ENCODE measurements at places on chromosomes 4 and X.

DNA sequence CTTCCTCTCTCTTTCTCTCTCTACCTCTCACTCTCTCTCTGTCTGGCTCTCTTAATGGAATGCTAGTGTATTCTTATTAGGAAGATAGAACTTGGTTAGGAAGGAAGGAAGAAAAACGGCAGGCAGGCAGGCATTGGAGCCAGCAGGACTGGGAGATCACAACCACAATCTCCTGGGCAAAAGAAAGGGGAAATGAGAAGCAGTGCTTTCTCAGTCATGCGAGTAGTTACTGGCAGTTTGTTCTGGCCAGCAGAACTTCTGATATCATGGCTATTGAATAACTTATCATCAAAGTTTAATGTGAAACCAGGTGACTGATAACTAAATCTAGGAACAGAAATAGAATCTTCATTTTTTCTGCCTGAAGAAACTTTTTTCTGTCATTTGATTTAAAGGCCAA lies 60.9 kb upstream of the PAGE1 start:
- no peak for ATAC-seq

- no peak for ATAC-seq
Measured at GRCh38 chr4:99405433-99406115, 29.6 kb downstream of the ADH7 start.

DNA sequence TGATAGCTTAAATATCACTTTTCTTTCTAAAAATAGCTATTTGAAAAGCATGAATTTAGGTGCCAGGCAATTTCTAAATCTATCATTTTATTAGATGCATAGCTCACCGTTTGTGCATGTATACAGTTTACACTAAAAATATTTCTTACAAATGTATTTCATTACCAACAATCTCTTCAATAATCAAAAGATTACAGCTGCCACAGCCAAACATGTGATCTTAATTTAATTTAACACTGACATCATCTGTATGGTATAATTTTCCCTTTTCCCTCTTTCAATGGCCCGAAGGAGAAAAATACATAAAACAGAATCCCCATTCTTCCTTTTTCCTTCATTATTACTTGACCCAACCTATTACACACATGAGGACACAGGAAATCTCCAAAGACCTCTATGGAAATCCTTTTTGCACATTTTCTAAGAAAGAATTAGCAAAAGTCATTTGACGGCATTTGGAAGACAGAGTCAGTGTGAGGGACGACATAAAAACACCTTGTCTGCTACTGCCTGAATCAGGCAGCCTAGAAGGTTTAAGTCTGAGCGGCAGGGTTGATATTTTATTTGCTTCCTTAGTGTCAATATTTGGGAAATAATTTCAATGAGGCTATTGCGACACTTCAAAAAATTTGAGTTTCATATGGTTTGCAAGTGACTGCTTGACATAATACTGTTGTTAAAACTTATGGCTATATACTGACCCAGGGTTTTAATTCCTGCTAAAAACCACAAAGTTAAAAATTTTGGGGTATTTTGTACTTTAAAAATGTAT lies 111.2 kb downstream of the TTC29 start:
- ATAC-seq, result no peak

- no peak for ATAC-seq
Measured at GRCh38 chrX:252957-253291, 28.3 kb upstream of the PLCXD1 start.

- ATAC-seq, result no peak
Measured at GRCh38 chrX:136453771-136454170, 34.0 kb upstream of the BRS3 start.

Data from stimulated activated memory B cell treated with anti-CD40 and anti-IgM and Interleukin-4, amounts not matched to agents 10 μg/mL and 1 μg/mL and 100 μg/mL, for 72 hours (primary cell).